Central memory CD8-positive, alpha-beta T cell (primary cell): ENCODE measurements at places on chromosomes 1 and 21.

DNA sequence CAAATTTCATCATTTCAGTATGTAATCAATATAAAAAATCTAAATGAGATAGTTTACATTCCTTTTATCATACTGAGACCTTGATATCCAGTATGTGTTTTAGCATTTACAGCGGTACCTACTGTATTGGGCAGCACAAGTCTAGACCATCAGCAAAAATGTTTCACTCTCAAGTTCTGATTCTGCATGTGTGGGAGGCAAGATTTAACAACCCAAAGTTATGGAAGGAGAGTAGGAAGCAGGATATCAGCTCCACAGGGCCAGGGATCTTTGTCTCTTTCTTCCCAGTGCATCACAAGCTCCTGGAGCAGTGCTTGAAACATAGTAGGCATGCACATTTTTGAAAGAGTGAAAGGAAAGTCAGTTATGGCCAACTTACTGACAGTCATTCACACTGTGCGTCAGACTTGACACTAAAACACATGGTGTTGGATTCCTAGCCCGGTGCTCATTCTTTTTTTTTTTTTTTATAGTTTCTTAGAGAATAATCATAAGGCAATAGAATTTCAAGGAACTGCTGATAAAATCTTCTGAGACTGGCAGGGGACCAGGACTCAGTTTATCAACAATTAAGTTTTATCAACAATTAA is 6.1 kb downstream of the TENT5C start:
- no peak for DNase-seq

GRCh38 chr1:50421768-50422674 is 1.2 kb downstream of the DMRTA2 start:
- no peak for DNase-seq

GRCh38 chr1:42008264-42008663 is 89.5 kb upstream of the HIVEP3 start:
- DNase-seq: no peak

- no peak for DNase-seq
These were observed 7.0 kb downstream of the BCAN start for GRCh38 chr1:156648951-156649350.

DNA sequence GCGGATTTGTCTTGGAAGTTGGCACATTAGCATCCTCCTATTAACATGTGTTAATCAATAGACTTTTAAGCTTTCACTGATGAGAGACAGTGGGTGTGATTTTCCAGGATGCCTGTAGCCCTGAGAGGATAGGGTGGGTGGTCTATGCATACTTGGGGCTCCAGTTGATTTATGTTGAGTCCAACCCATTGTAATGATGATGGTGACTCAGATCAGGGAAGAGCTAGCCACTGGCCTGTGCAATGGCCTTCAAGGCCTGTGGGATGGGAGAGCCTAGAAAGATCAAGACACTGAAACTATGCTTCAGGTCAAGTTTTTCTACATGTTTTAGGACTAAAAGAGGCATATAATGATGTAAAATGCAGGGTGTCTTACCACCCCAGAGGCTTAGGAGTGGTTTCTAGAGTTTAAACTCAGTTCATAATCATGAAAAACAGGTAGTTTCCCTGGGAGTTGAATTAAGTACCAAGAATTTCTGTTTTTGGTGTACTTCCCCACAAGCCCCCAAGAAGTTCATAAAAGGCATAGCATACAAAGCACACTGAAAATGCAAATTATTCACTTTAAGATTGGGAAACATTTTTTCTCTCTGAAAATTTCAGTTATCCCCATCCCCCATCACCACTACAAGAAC is 19.9 kb downstream of the BEND5 start:
- DNase-seq: no peak

DNA sequence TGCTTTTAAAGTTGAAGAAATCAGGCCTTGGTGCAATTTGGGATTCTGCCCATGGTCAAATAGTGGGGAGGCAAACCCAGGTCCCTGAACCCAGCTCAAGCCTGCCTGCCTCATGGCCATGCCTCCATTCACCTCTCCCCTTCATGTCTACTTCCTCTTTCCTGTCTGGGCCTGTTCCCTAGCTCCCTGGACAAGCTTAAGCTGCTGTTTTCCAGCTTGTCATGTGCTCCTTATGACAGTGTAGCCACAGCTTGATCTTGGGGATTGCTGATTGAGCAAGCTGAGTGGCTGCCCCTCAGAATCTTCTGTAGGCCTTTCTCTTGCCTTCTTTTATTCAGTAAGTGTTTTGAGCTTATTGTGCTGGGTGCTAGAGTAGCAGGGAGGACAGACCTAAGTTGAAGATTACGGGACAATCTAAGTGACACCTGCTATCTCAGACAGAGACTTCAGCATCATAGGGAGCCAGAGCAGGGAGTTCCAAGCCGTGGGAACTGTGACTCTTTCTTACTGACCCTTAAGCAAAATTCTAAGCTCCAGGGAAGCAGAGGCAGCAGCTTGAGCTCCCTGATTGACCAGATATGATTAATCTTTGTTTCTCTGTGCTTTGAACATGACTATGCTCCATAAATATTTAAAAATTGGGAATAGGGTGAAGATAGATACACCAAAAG is 520 bp upstream of the MR1 start:
- DNase-seq: peak; percentile 39

GRCh38 chr1:225349826-225350225 is 78.0 kb downstream of the LBR start:
- DNase-seq: no peak

DNA sequence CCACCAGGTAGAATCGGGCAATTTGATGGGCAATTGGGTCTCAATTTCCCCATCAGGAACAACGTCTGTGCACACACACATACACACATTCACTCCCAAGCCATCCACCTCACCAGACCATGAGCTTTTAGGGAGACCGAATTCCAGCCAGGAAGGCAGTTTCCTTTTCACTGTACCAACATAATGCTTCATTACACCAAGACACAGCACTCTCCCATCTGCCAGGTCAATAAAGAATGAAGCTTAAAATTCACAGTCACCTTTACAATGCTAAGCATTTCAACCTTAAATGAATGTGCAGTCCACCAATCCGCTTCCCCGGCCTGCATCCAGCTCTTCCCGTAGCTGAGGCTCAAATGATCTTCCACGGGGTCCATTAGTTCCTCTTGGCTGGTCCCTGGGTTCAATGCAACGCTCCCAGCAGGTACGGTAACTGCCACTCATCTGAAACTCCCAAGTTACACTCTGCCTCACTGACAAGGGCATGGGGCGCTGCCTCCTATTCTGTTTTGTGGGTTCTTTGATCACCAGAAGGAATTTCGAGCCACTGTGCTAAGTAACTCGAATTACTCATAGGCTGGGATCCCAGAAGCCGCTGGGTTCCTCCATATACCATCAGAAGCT is 105.0 kb downstream of the SIM2 start:
- no peak for DNase-seq

- DNase-seq: no peak
These were observed 92.9 kb downstream of the KIF14 start for GRCh38 chr1:200527670-200528069.

DNA sequence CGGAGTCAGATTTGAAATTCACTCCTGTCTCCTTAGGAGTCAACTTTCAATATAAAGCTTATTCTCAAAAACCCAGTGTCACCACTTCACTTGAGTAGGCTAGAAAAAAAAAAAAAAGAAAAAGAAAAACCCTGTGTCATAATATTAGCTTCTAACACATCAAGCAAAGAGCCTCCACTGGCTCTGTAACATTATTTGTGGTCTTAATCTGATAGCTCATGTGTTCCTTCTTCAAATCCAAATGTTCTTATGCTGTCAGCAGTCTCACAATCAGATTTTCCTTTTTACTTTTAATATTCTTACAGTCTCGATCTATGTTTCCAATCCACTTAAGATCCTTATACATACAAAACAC is 26.1 kb upstream of the PSMG1 start:
- DNase-seq: no peak

GRCh38 chr1:72336776-72337175 is 54.4 kb upstream of the NEGR1 start:
- no peak for DNase-seq

DNA sequence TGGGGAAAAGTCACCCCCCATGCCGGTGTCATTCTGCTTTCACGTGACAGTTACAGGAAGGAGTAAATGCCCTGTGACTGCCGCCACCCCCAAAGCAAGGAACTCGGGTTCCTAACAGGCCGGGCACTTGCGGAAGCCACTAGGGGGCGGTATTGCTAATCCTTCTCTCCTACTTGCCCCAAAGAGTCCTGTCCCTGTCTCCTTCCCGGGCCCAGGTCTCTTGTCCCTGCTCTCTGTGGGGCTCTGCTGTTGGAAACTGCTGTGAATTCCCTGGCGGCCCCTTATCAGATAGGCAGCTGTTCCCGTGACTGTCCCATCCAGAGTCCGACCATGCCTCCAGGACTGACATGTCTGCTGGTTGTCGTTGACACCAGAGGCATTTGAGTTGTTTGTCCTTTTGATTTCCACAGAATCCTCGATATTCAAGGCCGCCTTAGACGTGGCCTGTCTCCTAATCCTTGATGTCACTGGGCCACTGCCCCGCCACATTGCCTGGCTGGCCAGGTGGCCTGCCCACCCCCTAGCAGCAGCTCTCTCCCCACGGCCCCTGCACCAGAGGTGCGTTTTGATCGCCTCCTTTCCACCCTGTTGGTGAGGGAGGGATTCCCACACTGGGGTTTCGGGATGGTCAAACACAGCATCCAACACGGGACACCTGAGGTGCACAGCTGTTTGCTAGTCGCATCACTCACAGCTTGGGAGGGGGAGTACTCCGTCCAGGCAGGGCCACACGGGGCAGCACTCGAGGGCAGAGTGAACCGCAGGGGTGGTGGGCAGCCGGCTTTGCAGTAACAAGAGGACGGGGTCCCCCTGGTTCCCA is 37.3 kb downstream of the CHAF1B start:
- no peak for DNase-seq

DNA sequence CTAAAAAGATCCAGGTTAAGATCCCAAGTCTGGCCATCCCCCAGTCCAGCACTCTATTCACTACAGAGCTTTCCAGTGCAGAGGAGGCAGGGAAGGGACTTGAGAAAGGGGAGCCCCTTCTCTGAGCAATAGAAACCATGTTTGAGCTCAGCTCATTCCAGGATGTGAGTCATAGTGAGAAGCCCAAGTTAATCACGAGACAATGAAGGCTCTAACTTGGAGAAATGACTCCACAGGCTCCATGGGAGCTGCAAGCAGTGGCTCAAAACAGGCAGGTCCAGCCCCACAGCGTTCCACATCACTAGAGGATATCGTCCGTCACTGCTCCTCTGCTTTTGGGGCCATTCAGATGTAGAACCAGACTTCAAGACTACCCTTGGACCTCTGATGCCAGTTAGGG is 59.1 kb downstream of the CAMK2N1 start:
- no peak for DNase-seq

DNA sequence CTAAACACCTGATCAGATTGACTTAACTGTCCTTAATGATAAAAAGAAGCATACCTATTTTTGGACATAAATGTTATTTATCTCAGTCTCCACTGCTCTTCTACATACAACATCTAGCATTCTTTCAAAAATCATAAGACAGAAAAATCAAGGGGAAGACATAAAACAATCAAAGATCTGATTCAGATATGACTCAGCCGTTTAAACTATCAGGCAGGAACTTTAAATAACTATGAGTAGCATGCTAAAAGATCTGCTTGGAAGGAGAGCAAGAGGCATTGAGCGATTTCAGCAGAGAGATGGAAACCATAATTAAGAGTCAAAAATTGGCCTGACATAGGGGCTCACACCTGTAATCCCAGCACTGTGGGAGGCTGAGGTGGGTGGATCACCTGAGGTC is 27.2 kb upstream of the SLC22A15 start:
- no peak for DNase-seq

GRCh38 chr1:15931884-15932283 is 44.0 kb downstream of the ZBTB17 start:
- no peak for DNase-seq

GRCh38 chr1:48203287-48203900 is 19.1 kb upstream of the SLC5A9 start:
- DNase-seq: no peak

DNA sequence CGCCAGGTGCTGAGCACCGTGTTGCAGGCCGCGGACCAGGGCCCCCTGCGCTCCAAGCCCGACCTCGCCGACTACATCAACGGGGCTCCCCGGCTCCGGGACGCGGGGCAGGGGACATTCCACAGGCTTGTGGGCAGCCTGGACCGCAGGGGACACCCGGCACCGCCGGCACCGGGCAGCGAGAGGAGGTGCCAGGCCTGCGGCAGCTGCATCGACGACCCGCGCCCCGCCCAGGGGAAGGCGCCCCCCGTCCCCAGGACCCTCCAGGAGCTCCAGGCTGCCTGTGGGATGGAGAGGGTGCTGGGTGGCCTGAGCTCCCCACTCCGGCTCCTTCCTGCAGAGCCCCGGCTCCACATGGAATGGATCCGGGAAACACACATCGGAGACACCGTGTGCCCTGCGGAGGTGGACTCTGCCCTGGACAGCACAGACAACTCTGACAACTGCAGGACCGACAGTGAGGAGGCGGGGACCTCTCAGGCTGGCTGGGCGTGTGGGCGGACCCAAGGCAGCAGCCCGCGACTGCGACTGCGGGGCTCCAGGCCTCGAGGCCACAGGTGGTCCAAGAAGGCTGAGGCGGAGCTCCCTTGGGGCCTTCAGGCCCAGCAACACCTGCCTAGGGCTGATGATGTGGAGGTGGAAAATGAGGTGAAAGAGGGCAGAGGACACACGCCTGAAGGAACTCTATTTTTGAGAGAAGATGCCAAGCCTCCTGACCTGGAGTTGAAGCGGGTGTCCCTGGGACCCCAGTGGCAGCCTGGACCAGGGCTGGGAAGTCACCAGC is 22.8 kb downstream of the KIAA1614 start:
- no peak for DNase-seq

DNA sequence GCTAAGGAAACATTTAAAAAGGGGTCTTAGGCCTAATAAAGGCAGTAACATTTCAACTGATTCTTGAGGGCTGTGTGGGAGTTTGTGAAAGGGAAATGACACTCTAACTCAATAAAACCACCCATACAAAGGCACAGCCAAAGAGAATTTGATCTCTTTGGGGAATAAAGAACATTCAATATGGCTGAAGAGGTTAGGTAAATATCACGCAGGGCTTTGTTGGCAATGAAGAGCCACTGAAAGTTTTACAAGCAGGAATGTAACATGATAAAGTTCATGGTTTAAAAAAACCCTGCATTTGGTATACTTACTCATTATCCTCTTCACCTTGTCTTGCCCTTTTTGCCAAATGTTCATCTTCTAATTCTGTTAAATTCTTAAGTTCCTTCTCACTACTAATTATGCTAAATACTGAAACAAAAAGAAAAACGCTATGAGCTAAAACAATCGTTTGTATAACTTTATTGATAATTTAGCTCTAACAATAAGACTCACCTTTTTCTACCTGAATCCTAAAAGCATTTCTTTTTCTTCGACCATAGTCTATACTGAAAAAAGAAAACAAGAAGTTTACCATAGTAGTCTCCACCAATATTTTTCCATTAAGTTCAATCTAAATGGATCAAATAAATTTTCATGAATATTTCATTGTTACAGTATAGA is 12.5 kb downstream of the NVL start:
- no peak for DNase-seq
